AG10803 (cell line): ENCODE measurements at places on chromosomes 2 and 18.

GRCh38 chr2:236646441-236646840 lies 76.8 kb downstream of the ACKR3 start:
- DNase-seq = no peak

GRCh38 chr2:119255760-119256581 lies 32.3 kb downstream of the STEAP3 start:
- DNase-seq = peak; percentile 97

- no peak for DNase-seq
These were observed 909.4 kb upstream of the GYPC start for GRCh38 chr2:125746321-125747164.

DNA sequence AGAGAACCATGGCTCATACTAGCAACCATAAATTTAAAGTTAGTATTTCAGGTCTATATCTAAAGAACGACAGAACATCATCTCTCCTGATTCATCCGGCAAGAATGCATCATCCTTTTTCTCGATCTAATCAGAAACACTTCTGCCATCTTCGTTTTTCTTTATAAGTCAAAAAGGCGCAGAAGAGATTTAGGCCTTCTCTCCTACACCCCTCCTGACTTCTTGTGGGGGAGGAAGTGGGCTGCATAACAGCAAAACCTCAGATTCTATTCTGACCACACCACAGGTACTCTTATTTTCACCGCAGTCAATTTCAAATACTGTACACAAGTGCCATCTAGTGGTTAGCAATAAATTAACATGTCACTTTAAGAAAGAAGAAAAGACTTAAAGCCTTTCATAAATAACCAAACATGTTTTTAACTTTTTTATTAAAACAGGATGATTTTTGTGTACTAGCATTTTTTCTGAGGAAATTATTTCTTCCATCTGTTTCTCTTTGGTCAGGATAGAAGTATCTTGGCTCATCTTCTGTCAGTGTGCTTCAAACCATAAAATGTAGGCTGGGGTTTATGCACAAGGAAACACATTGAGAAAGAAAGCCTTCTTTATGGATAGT lies 48.4 kb upstream of the PIK3C3 start:
- DNase-seq = peak; percentile 67

DNA sequence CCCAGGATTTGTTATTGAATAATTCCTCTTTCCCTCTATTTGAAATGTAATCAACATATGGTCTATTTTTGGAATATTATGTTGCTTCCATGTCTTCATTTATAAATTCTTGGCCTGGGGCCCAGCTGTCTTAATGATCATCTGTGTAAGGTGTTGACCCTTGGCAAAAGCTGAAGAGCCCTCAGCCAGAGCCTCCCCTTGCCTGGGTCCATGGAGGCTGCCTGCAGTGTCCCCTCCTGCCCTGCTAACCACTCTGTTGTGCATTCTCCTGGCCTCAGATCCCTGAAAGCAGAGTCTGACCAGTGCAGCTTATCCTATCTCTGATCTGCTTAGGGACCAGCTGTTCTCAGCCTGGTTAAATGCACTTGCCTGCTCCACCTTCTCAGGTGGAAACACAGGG lies 226.1 kb upstream of the APCDD1 start:
- no peak for DNase-seq

DNA sequence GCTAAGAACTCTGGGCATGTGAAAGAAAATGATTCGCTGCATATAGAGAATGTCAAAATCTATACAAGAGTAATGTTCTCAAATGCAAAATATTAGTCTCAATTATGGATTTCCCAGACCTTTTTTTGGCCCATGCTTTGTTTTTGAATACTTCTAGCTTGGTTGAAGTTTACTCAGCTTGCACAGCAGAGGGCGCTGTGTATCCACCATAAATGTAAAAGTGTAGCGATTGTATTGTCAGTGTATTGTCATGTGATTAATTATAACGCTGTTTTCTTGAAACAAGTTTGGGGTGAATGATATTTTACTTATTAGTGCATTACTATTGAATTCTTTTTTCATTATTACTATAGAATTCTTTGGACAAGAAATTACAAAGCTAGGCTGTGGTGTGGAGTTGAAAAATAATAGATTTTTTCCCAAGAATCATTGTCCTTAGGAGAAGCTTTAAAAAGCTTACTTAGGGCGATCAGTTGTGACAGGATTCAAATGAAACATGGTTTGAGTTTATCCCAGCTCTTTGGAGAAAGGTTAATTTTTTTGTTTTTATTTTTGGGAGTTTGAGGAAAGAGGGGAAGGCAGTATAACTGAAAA lies 98.3 kb downstream of the PIK3C3 start:
- peak; percentile 60 for DNase-seq

DNA sequence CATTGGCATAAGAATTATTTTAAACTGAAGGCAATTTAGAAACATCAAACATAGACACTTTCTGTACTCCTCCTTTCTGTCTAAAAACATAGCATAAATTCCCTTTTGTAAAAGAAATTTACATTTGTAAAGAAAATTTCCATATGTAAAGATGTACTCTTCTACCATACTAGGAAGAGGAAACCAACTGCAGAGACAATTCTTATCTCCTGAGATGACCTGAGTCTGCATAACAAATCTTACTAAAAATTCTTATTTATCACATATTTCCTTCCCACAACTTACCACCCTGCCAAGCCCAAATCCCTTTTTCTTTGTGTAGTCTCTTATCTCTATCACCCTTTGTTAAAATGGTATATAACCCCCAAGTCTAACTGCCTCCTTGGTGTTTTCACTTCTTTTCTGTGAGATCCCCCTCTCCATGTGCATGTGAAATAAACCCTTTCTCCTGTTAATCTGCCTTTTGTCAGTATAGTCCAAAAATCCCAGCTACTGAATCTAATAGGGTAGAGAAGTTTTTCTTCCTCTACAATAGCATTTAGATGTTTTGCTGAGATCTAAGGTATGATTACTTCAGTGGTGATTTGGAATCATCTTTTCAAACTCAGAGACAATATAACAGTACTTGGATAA lies 81.0 kb downstream of the CHN1 start:
- no peak for DNase-seq

DNA sequence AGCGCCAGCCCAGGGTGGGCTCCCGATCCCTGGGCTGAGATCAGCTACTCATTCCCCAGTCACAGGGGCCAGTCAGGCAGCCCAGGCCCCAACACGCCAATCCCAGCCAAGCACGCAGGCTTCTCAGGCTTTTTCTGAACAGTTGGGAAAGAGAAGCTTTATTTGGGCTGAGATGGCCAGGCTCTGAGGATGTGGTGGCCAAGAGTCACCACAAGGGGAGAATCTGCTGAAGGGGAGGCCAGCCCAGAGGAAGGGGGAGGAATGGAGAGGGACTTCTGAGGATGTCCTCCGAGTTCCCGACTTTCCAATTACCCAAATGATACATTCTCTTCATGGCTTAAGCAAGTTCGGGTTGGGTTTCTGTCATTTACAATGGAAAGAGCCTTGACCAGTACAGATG lies 2.8 kb upstream of the DIPK1C start:
- DNase-seq = no peak

DNA sequence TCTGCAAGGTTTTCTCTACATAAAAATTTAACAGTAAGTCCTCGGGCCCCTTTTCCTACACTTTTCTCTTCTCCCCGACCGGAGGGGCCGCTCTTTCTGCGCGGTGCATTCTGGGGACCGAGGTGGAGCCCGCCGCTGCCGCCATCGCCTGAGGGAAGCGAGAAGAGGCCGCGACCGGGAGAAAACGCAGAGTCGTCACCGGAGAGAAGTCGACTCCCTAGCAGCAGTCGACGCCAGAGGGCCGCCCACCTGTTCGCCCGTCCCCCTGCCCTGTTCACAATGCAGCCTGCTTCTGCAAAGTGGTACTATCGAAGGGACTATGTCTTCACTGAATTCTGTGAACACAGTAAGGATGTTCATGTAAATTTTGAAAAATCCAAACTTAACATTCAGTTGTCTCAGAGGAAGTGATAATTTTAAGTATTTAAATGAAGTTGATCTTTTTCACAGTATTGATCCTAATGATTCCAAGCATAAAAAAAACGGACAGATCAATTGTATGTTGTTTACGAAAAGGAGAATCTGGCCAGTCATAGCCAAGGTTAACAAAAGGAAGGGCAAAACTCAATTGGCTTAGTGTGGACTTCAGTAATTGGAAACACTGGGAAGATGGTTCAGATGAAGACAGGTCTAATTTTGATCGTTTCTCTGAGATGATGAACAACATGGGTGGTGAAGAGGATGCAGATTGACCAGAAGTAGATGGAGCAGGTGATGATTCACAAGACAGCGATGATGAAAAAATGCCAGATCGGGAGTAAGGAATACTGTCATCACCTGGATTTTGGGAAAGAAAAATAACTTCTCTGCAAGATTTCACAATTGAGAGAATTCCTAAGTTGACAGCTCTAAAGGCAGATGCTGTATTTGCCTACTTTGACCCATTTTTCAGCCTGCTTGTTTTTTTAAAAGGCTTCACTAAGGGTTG lies 55.8 kb downstream of the ASXL2 start:
- peak; percentile 31 for DNase-seq

GRCh38 chr2:207328944-207329386 lies 163.2 kb upstream of the KLF7 start:
- DNase-seq = no peak

GRCh38 chr2:231174211-231174651 lies 24.2 kb upstream of the ARMC9 start:
- DNase-seq = no peak

DNA sequence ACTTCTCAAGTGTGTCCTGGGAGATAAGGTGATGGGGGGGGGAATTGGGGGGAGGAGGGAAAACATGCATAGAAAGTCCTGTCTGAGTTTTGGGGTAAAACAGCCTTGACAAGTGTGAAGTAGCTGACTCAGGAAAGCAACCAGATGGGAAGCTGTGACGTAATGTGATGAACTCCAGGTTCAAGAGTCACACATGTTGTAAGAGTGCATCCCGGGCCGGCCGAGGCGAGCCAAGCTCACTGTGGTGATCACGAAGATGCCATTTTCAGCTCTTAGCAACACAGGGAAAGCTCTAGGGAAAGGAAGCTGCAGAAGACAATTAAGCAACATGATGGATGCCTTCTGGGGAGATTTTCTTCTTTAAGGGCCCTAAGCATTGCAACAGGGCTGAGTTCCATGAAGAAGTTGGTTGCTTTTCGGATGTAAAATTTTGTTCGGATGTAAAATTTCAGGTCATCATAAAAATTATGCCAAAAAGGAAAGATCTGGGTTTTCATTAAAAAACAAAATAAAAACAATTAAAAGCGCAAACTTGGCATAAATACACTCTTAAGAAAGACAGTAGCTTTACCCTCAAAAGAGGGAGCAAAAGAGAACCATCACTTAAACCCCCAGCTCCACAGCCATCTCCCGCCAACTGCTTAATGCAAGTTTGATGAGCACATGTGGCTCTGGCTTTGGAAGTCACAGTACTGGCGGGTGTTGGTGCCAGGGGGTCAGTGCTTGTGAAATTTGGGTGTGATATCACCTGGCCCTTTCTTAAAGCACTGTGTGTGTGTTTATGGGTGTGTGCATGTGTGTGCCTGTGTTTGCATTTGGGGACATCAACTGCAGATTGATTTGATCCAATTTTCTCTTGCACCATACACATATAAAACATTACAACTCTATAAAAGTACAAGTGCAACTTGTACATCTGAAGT lies 19.1 kb downstream of the SERTAD2 start:
- DNase-seq = peak; percentile 92

DNA sequence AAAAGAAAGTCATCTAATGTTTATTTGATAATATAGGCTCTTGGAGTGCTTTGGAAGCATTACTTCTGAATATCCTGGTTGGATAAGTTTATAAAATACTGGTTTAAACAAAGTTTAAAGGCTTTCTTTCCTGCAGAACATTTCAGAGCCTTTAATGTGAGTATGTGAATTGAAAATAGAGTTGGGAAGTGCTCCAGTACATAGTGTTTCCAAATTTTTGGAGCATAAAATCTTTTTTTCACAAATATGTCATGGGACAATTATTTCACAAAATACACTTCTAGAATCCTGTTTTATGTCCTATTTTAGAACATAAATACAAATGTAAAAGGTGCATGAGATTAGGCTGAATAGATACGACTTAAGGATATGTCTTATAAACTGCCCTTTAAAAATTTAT lies 158.9 kb upstream of the HNRNPA3 start:
- no peak for DNase-seq

DNA sequence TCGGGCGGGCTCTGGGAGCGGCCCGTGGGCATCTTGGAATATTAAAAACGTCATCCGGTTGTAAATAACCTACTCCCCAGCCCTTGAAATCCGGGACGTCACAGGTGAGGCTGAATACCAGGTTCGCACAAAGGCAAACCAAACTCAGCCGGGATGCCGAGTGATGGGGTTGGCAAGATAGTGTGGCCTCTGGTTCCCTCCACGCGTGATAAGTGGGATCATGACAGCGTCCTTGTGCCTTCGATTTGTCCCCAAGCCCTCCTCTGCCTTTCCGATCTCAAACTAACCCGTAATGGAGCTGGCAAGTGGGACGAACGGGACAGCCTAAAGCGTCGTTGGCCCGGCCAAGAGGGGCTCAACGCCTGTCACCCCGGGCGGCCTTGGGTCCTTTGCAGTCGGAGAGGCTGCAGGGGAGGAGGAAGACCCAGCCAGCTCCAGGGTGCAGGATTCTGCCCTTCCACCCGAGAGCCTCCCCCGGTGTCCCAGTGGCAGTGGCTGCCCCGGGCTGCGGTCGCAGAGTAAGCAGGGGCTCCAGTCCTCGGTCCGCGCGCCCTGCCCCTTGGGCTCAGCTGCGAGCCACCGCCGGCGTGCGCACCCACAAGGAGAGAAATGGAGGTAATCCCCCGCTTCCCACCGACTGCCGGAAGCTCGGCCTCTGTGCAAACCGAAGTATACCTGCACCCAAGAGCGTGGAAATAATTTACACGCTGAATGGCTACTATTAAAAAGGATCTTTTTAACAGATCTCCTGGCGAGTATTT lies 13.4 kb upstream of the PAX3 start:
- DNase-seq = no peak

GRCh38 chr18:2002151-2002550 lies 569.2 kb downstream of the METTL4 start:
- no peak for DNase-seq

GRCh38 chr18:44599412-44599811 lies 81.3 kb upstream of the SETBP1 start:
- DNase-seq = peak; percentile 79

- peak; percentile 45 for DNase-seq
These were observed 208.7 kb downstream of the CLIP4 start for GRCh38 chr2:29323961-29324360.

DNA sequence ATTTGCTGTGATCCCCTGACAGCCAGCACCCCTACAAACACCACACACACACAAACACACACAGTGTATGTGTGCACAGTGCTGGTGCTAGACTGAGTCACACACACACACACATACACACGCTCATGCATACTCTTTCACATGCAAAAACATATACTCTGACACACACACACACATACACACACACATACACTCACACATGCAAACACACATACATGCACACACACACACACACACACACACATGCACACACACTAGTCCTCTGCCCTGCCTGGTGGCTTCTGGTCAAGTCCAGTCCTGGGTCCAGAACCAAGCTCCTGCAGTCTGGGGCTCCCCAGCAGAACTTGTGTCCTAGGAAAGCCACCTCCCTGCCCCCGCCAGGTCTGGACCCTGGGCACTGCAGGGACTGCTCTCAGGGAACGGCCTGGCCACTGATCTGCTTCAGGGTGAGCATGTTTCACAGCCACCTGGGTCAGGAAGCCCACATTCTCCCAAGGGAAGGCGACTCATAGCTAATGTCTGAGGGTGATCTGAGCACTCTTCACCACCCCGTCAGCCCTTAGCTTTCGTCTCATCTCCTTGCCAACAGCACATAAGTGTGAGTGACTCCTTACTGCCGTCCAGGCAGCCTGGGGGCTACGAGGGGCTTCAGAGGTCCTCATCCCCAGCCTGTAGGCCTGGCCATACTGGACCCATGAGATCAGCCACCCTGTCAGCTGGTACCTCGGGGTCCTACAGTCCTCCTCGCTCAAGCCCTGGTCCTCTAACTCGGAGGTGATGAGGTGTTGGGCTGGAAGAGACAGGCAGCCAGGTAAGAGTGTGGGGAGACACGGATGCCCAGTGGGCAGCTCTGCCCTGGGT lies 88.1 kb downstream of the MCFD2 start:
- DNase-seq = peak; percentile 79
